ENCODE measurements at places on chromosomes 12 and 14.

DNA sequence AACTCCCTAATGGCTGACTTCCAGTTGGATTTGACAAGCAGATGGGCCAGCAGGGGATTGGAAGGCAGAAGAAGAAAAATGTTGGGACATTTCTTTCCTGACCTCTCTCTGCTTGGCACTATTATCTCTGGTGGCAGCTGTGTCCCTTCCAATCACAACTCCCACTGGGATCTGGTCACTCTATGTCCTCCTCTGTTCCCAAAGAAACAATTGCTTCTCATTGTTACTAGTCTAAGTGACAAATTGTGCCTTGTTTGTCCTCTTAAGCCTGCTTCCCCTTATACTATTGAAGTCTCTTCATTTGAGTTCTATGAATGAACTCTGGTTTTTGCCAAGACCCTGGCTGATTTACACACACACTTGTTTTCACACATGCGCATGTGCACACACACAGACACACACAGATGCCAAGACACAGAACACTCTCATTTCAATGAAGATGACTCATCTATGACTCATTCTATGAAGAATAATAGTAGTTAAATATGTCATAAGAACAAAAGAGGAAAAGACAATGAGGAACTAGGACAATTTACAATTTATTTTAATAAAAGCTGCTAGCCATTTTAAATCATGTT, 83.0 kb upstream of the FAR2 start:
- no peak overlapping the region for H3K27ac ChIP-seq
- DNase-seq: no peak

- H3K4me3 ChIP-seq: no peak overlapping the region
- peaks cover 15% of the 10 kb centered on the region for H3K4me1 ChIP-seq
- H3K27ac ChIP-seq: peak overlapping the region; percentile 4
- no peaks in the 10 kb centered on the region for H3K36me3 ChIP-seq
- H3K27me3 ChIP-seq: no peaks in the 10 kb centered on the region
Measured at GRCh38 chr14:21106498-21107282, 5.8 kb downstream of the TMEM253 start.

- no peak for DNase-seq
- H3K27ac ChIP-seq: peak overlapping the region; percentile 57
- no peaks in the 10 kb centered on the region for H3K27me3 ChIP-seq
- H3K4me1 ChIP-seq: peaks cover 37% of the 10 kb centered on the region
Measured at GRCh38 chr12:6459004-6459337, 7.1 kb downstream of the TAPBPL start.

GRCh38 chr14:88750945-88751344, 41.8 kb downstream of the EML5 start:
- H3K27ac ChIP-seq: no peak overlapping the region
- H3K4me3 ChIP-seq: no peak overlapping the region
- DNase-seq: no peak

- peaks cover 11% of the 10 kb centered on the region for H3K36me3 ChIP-seq
- H3K27me3 ChIP-seq: no peaks in the 10 kb centered on the region
- no peak overlapping the region for H3K4me3 ChIP-seq
- no peak overlapping the region for H3K27ac ChIP-seq
- no peaks in the 10 kb centered on the region for H3K4me1 ChIP-seq
- DNase-seq: no peak
Measured at GRCh38 chr12:118237908-118238307, 102.0 kb downstream of the PEBP1 start.

- peaks cover 10% of the 10 kb centered on the region for H3K36me3 ChIP-seq
- H3K27ac ChIP-seq: peak overlapping the region; percentile 86
- no peak for DNase-seq
- H3K27me3 ChIP-seq: no peaks in the 10 kb centered on the region
- H3K4me1 ChIP-seq: peaks cover 23% of the 10 kb centered on the region
Measured at GRCh38 chr12:26799741-26800140, 33.3 kb downstream of the ITPR2 start.

Data from thymus (tissue), 14 donors.